Pancreas (tissue), 10 donors: ENCODE measurements at places on chromosomes 11 and 22.

- DNase-seq = peak; percentile 57
Measured at GRCh38 chr11:14644226-14645014, 816 bp downstream of the PDE3B start.

DNA sequence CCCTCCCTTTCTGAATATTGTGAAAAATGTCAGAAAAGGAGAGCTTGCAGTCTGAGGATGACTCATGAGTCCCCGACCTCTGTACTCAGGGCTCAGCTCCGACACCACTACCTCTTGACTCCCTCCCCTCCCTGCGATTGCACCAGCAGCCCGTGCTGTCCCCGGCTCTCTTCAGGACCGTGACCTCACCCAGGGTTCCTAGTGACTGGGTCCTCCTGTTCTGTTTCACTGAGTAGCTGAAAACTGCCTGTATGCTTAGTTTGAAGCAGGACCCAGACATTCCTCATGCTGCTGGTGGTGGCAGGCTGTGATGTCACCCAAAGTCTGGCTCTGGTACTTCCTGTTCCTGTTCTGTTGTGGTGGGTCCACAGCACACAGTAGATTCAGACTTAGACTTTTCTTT lies 11.7 kb downstream of the PHRF1 start:
- no peak for DNase-seq

- no peak for DNase-seq
Measured at GRCh38 chr11:111301004-111301841, 2.9 kb downstream of the POU2AF3 start.

- DNase-seq = no peak
Measured at GRCh38 chr11:33633251-33634003, 67.2 kb downstream of the C11orf91 start.

- no peak for DNase-seq
Measured at GRCh38 chr11:102955624-102956023, at the start of gene MMP13. Gene MMP13, minus strand, starts transcription at chr11:102955732. Its CDS starts 27 bp downstream, at chr11:102955705.

GRCh38 chr11:29989174-29989970 lies 27.5 kb downstream of the KCNA4 start:
- no peak for DNase-seq

DNA sequence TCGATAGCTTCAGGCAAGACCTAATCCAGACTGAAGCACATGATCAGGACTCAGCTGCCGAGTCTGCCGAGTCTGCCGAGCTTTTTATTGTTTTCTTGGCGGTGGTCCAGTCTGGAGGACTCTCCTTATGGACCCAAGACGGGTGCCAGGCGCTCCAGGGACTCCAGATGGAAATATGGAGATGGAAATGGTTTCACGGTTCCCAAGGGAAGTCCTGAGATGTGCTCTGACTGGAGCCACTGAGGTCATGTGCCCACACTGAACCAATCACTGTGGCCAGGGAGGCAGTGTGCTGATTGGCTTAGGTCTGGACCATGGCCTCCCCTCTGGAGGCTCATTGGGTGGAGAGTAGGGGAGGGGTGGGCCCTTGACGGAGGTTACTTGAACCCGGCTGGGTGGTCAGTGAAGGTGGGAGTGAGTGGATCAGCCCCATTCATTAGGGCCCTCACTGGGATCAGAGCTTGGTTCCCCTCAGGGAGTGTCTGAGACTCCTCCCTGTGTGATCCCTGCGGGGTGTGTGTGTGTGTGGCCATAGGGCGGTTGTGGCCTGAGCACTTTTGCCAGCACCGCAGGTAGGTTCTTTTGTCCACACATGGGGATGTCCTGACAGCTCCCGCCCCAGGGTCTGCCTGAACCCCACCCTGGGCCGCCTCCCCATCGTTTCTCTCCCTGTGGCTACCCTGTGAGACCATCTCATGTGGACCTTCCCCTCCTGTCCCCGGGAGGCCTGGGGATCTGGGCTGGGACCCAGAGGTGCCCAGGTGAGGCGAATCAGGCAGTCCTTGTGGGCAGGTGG lies 14.0 kb downstream of the RPS6KA4 start:
- DNase-seq = no peak

- DNase-seq = no peak
Measured at GRCh38 chr11:113269096-113269495, 45.3 kb upstream of the TTC12 start.

GRCh38 chr11:112795142-112795815 lies 165.9 kb upstream of the NCAM1 start:
- DNase-seq = no peak

DNA sequence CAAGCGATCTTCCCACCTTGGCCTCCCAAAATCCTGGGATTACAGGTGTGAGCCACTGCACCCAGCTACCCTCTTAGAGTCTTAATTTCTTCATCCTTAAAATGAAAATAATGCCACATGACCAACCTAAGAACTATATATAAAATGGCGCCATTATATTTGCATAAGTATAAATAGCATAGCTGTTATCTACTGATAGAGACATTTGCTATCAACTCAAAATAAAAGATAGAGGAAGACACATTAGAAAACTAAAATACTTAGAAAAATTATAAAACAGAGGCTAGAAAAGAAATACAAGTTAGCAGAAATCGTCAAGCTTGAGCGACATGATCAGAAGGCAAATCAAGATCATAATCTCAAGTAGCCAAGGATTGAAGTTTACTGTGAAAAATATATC lies 6.2 kb downstream of the FAM168A start:
- no peak for DNase-seq

- no peak for DNase-seq
Measured at GRCh38 chr11:104771763-104772162, 126.5 kb downstream of the CASP12 start.

GRCh38 chr11:27553186-27553585 lies 46.6 kb upstream of the LIN7C start:
- DNase-seq = no peak

- no peak for DNase-seq
Measured at GRCh38 chr11:74593463-74593862, 1.1 kb downstream of the POLD3 start.

DNA sequence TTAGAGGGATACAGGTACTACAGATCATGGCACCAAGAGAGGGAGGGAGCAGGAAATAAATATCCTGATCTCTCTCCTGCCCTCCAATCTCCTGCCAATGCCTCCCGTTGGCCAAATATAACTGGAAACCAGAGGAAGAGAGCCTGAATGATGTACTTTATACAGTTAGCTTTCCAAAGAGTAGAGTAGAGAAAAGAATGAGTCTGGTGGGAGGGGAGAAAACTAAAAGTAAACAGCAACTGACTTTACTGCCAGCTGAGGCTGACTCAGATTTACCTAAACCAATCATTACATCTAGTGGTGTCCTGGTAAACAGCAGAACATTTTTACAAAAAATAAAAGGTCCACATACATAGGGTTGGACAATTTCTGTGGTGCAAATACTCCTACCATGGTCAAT lies 5.1 kb downstream of the MPZL3 start:
- DNase-seq = no peak

GRCh38 chr22:42142771-42143461 lies 12.3 kb upstream of the CYP2D6 start:
- DNase-seq = no peak

- no peak for DNase-seq
Measured at GRCh38 chr11:130279989-130280388, 34.7 kb downstream of the ZBTB44 start.

- DNase-seq = no peak
Measured at GRCh38 chr11:75475767-75476650, 43.0 kb upstream of the KLHL35 start.

DNA sequence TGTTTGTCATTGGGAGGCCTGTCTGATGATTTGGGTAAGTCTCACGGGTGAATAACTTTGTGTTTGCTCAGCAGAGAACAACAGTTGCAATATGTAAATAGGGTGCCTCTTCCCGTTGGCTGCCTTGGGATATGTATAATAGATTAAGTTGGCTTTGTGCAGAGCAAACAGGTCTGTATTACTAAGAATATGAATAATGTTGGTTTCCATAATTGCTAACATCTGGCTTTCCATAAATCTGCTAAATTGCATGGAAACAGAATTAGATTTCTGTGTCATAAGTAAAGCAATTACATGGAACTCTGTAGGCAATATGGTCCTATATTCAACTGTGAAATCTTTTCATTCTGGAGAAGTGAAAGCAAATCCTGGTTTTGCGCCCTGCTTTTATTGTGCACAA lies 636.0 kb upstream of the ANO5 start:
- DNase-seq = no peak

GRCh38 chr11:68160100-68160695 lies 39.0 kb upstream of the CHKA start:
- DNase-seq = no peak

- DNase-seq = no peak
Measured at GRCh38 chr22:48663297-48663696, 1164.4 kb downstream of the BRD1 start.

GRCh38 chr11:15826826-15827225 lies 529.5 kb downstream of the SOX6 start:
- DNase-seq = peak; percentile 68

DNA sequence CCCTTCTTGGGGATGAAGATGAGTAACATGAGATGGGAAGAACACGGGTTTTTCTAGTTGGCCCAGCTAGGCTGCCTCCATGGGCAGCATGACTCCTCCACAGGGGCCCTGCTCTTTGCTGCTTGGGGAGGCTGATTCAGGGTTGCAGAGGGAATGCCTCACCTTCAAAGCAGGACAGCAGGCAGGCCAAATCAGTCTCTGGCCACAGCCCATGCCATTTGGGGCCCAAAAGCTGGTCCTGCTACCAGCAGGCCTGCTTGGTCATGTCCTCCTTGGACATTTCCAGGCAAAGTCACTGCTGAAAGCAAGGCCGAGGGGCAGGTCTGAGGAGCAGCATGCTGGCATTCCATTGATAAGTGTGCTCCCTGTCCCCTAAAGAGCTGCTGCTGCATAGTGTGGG lies 13.8 kb upstream of the MAPK8IP1 start:
- no peak for DNase-seq

GRCh38 chr11:66701432-66702240 lies 23.9 kb upstream of the RBM4B start:
- DNase-seq = no peak

DNA sequence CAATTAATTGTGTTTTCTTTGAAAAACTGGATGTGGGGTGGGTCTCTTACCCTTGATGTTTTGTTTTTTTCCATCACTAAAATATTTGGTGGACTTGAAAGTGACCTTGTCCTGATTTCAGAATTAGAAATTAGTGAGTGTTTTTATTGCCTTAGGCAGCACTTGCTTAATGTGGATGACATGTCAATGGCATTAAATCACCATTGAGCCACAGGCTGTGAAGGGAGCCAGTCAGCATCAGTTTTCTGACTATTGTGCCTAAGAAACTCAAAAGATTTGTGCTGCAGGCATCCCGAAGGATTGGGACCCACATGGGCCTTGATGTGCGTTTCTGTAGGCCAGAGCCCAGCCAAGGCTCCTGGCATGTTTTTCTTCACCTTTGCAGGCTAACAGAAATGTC lies 53.8 kb downstream of the SWAP70 start:
- DNase-seq = no peak

DNA sequence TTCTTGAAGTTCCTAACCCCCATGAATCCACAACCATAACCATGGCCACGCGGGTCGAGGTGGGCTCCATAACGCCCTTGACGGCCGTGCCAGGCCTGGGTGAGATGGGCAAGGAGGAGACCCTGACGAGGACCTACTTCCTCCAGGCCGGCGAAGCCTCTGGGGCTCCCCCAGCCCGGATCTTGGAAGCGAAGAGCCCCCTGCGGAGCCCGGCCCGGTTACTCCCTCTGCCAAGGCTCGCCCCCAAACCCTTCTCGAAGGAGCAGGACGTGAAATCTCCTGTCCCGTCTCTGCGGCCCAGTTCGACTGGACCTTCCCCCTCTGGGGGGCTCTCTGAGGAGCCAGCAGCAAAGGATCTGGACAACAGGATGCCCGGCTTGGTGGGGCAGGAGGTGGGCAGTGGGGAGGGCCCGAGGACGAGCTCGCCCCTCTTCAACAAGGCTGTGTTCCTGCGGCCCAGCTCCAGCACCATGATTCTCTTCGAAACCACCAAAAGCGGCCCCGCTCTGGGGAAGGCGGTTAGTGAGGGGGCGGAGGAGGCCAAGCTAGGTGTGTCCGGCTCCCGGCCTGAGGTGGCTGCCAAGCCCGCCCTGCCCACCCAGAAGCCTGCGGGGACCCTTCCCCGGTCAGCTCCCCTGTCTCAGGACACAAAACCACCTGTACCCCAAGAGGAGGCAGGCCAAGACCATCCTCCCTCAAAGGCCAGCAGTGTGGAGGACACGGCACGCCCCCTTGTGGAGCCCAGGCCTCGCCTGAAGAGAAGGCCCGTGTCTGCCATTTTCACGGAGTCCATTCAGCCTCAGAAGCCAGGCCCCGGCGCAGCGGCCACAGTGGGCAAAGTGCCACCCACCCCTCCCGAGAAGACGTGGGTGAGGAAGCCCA lies 75.7 kb downstream of the KIAA1671 start:
- peak; percentile 56 for DNase-seq

- DNase-seq = no peak
Measured at GRCh38 chr11:24502425-24502824, 5.6 kb downstream of the LUZP2 start.

DNA sequence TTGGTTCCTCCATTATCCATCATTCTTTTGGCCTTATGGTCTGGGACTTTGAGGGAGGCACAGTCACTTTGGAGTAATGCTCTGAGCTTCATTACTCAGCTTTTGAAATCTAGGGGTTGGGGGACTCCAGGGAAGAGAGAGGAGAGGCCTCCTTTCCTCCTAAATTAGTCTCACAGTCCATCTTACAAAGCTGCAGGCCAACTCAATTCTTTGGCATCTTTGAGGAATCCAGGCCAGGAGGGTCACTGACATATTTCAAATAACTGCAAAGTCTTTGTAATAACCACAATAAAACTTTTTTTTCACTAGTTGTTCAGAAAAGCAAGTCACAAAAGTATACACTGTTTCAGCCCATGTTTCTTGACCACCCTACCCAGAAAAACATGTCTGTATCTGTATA lies 73.3 kb upstream of the FAR1 start:
- DNase-seq = no peak

- no peak for DNase-seq
Measured at GRCh38 chr11:36006556-36006955, 62.7 kb downstream of the LDLRAD3 start.

DNA sequence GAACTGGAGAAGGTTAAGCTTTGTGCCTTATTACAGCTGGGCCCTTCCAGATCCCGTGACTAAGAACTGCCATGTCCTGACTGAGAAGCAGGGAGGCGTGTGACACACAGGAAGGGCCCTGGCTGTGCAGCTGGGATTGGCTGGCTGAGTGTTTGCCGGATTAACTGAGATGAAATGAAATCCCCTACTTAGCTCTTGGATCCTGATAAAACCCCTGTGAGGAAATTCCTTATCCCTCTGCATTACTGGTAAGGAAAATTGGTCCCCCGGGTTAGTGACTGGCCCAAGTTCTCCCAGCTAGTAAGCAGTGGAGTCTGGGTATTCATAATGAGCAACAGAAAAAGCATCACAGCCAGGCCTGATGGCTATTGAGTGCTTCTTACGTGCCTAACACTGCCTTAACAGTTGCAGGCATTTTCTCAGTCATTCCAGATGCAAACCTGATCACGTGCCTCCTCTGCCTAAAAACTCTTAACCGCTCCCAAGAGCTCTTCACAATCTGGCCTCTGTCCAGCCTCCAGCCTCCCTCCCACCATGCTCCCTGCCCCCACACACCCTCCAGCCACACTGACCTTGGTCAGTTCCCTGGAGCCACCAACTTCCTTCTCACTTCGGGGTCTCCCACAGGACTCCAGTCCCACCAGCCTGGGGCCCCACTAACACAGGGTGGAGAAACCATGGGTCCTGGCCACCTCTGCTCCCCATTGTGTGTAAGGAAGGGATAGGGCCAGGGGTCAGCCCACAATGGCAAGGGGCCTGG lies 37.8 kb downstream of the ARRB1 start:
- DNase-seq = no peak
